ENCODE measurements at places on chromosomes 7 and 10.
A peak's percentile ranks its signal among the peaks of the same experiment; 100 is the strongest.

- H3K4me3 ChIP-seq, result no peak overlapping the region
- H3K4me1 ChIP-seq, result no peaks in the 10 kb centered on the region
- DNase-seq, result no peak
- H3K27me3 ChIP-seq, result no peaks in the 10 kb centered on the region
- no peak overlapping the region for H3K27ac ChIP-seq
- no peaks in the 10 kb centered on the region for H3K36me3 ChIP-seq
These were observed 8.1 kb downstream of the SEMA3D start for GRCh38 chr7:85178531-85179298.

GRCh38 chr7:116577320-116577871, 52.6 kb downstream of the CAV1 start:
- no peak overlapping the region for H3K27ac ChIP-seq
- no peaks in the 10 kb centered on the region for H3K36me3 ChIP-seq
- H3K4me1 ChIP-seq, result no peaks in the 10 kb centered on the region

DNA sequence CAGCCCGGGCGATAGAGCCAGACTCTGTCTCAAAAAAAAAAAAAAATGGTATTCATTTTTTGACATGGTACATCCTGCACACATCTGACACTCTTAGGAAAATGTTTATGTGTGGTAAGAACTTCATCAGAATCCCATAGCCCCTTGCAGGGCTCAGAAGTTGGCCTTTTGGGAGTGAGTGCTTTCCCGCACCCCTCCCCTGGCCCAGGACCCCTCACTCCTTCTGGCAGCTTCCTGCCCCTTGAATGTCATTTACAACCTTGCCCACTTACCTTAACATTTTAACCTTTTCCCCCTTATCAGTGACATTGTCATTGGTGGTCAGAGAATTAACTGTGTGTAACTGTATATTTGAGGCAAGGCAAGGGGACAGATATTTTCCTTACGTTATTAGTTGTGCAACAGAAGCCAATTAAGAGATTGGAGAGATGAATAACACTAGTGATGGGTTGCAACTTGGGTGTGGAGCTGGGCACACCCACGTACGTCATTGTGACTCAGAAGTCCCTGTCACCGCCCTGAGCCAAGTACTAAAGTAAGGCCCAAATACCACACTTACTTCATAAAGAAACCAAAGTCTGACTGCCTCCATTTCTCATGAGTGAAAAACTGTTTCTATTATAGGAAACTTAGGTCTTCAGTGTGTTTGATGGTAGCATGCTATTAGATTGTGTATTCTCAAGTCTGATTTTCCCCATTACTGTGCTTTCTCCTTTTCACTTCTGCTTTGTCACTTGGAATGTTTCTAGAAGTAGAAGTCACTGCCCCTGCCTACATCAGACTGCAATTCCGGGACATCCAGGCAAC, 31.6 kb downstream of the OGDH start:
- no peak overlapping the region for H3K4me3 ChIP-seq
- 0 out of 2 replicates have a peak, but pooled peaks cover 9% of the 10 kb centered on the region for H3K36me3 ChIP-seq
- H3K4me1 ChIP-seq, result peaks cover 23% of the 10 kb centered on the region
- H3K27ac ChIP-seq, result peak overlapping the region; percentile 73
- DNase-seq, result no peak
- no peaks in the 10 kb centered on the region for H3K27me3 ChIP-seq

DNA sequence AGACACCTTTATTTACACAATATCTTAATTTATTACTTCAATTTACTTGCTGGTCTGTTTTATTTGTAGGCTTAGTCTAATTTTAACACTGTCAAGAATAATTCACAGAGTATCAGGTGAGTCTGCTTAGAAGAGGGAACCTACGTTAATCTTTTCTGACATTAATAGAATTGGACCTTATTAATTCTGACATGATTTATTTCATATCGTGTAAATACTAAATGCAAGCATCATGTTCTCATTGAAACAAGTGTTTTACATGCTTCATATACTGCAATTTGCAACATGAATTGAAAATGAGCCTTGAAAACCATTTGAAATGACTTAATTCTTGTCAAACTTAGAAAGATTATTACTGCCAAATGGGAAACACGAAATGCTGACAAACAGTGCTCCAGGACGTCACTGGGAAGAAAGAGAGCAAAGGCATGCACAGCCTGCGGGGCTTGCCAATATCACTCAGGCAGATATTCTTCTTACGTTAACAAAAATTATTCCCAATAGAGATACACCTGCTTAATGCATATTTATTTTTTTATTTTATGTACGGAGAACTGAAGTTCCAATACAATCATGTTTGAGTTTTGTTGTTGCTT, 282.0 kb upstream of the AKR1E2 start:
- DNase-seq, result no peak
- no peaks in the 10 kb centered on the region for H3K36me3 ChIP-seq
- no peaks in the 10 kb centered on the region for H3K27me3 ChIP-seq
- H3K4me1 ChIP-seq, result no peaks in the 10 kb centered on the region

GRCh38 chr7:43628431-43628830, 45.5 kb downstream of the STK17A start:
- DNase-seq, result no peak
- no peak overlapping the region for H3K27ac ChIP-seq
- no peak overlapping the region for H3K4me3 ChIP-seq

GRCh38 chr10:85849315-85849714, 517.3 kb downstream of the GRID1 start:
- no peak overlapping the region for H3K27ac ChIP-seq
- H3K4me1 ChIP-seq, result no peaks in the 10 kb centered on the region
- H3K27me3 ChIP-seq, result peaks cover 2% of the 10 kb centered on the region
- DNase-seq, result no peak

DNA sequence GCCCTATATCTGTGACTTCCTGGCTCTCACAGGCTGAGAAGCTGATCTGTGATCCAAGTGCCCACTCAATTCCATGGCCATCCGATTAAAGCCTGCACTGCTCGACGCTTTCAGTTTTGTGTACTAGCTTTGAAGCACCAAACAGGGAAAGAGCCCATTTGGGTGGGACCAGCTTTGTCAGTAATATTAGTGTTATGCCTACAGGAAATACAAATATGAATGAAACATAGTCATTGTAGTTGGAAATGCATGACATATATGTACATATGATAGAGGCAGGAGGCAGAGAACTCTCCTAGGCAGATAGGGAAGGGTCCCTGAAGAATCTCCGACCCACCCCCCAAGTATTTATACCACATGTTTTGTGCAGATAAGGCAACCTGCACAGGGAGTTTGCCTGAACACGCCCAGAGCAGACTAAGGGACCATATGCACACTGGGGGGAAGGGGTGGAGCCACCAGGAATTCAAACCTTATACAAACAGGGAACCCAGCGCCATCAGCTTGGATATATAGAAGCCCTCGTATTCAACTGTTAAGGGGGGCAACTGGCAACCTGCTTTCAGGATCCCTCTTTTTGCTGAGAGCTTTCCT, 653.2 kb downstream of the PARD3 start:
- H3K4me1 ChIP-seq, result no peaks in the 10 kb centered on the region
- no peaks in the 10 kb centered on the region for H3K27me3 ChIP-seq
- DNase-seq, result no peak
- no peak overlapping the region for H3K4me3 ChIP-seq
- no peaks in the 10 kb centered on the region for H3K36me3 ChIP-seq
- no peak overlapping the region for H3K27ac ChIP-seq

DNA sequence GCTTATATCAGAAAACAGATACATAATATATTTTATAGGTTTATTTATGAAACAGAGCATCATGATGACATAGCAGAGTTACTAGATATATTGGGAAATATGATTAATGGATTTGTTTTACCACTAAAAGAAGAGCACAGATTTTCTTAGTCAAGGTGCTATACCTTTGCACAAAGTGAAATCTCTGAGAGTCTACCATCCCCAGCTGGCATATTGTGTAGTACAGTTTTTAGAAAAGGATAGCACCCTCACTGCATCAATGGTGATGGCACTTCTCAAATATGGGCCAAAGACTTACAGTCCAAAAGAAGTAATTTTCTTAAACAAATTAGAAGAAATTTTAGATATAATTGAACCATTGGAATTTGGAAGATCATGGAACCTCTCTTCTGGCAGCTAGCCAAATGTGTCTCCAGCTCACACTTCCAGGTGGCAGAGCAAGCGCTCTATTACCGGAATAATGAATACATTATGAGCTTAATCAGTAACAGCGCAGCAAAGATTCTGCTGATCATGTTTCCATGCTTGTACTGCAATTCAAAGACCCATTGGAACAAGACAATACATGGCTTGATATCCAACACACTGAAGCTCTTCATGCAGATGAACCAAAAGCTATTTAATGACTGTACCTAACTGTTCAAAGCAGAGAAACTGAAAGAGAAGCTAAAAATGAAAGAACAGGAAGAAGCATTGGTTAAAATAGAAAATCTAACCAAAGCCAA, 21.9 kb upstream of the CREB3L2 start:
- H3K36me3 ChIP-seq, result no peaks in the 10 kb centered on the region
- DNase-seq, result no peak
- H3K4me3 ChIP-seq, result no peak overlapping the region
- no peak overlapping the region for H3K27ac ChIP-seq
- no peaks in the 10 kb centered on the region for H3K27me3 ChIP-seq

DNA sequence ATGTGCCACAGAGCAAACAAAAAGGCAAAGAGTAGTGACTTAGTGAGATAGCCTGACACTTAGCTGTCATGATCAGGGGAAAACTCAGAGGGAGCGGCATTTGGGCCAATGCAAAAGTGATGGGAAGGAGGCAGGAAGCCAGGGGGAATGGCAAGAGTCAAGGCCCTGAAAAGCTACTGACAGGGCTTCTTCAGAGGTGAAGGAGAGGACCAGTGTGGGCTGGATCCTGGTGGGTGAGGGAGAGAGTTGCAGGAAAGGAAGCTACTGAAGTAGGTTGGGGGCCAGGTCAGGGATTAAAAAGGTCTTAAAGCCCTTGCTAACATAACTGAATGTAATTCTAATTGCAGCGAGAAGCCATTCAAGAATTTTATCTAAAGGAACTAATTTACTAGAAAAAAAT, 117.0 kb downstream of the AASS start:
- DNase-seq, result no peak
- no peak overlapping the region for H3K4me3 ChIP-seq
- no peak overlapping the region for H3K27ac ChIP-seq
- H3K4me1 ChIP-seq, result no peaks in the 10 kb centered on the region
- H3K27me3 ChIP-seq, result no peaks in the 10 kb centered on the region

- H3K36me3 ChIP-seq, result no peaks in the 10 kb centered on the region
- no peak overlapping the region for H3K27ac ChIP-seq
- DNase-seq, result no peak
- no peaks in the 10 kb centered on the region for H3K27me3 ChIP-seq
- H3K4me3 ChIP-seq, result no peak overlapping the region
These were observed 101.6 kb downstream of the DYNC2I1 start for GRCh38 chr7:158957921-158958491.

DNA sequence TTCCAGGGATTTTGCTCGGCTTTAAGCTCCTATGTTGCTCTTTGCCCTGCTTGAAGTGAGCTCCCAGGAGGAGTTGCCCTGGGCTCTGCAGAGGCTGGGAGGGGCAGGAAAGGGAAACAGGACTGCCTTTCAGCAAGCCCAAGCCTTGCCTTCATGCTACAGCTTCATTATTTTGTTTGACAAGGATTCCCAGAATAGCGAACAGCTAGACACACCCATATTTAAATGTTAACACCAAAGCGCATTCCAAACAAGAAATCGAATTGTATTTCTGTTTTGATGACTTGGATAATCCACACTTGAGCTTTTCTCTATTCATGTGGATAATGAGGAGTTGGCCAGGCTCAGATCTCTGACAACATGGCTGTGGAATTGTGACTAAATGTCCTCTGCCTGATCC, 6.3 kb downstream of the KIAA1217 start:
- H3K27ac ChIP-seq, result no peak overlapping the region
- no peak overlapping the region for H3K4me3 ChIP-seq
- H3K36me3 ChIP-seq, result no peaks in the 10 kb centered on the region
- H3K27me3 ChIP-seq, result no peaks in the 10 kb centered on the region
- no peak for DNase-seq

- peak overlapping the region; percentile 84 for H3K27ac ChIP-seq
- no peak for DNase-seq
- no peaks in the 10 kb centered on the region for H3K36me3 ChIP-seq
- peak overlapping the region; percentile 90 for H3K4me3 ChIP-seq
These were observed 675 bp downstream of the ABRAXAS2 start for GRCh38 chr10:124802313-124802675.

DNA sequence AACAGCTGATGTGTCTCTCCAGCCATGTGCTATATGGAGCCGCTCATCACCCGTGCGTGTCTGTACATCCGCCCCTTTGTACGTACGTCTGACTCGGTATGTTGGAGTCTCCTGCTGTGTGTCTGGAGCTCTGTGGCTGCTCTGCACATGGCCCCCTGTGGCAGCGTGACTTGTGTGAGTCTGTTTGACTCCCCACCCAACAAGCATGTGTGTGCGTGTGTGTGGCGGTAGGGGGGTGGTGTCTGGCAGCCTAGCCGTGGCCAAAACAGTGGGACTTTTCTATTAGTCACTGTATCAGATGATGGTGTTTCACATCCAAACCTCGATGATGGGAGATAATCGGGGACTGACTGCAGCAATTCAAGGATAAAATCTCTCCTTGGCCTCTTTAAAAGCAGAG, 94.1 kb downstream of the COL13A1 start:
- no peaks in the 10 kb centered on the region for H3K4me1 ChIP-seq
- H3K36me3 ChIP-seq, result no peaks in the 10 kb centered on the region
- H3K27ac ChIP-seq, result no peak overlapping the region
- peaks cover 6% of the 10 kb centered on the region for H3K27me3 ChIP-seq

- H3K4me1 ChIP-seq, result no peaks in the 10 kb centered on the region
- H3K27ac ChIP-seq, result no peak overlapping the region
- no peak for DNase-seq
- no peaks in the 10 kb centered on the region for H3K36me3 ChIP-seq
These were observed 642 bp upstream of the PRKG1 start for GRCh38 chr10:51073453-51074237.

Data from DND-41 (cell line).